ENCODE measurements at places on chromosomes 11 and 22.

GRCh38 chr11:87967459-87967858 lies 207.8 kb downstream of the RAB38 start:
- no peak for DNase-seq

DNA sequence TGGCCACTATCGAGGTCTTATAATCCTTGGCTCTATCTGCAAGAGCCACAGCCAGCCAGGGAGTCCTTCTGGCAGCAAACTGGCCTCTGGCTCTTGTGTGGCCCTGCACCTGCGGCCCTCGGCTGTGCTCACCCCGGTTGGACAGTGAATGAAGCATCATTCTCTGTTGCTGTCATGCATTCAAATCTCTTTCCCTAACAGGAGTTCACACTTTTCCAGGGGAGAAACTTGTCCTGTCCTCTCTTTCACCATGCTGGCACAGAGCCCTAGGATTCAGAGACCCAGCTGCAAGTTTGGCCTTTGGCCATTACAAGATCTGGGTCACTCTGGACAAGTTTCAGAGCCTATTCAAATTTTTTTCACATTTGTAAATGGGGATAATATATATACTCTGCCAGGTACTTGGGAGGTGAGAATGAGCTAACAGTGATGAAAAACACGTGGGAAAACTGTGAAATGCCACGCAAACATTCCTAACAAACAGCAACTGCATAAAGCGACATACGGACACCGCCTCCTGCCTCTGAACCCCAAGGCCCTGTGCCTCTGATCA lies 34.2 kb downstream of the TMEM184B start:
- no peak for DNase-seq

- no peak for DNase-seq
Measured at GRCh38 chr11:121207485-121208115, 85.0 kb upstream of the SC5D start.

DNA sequence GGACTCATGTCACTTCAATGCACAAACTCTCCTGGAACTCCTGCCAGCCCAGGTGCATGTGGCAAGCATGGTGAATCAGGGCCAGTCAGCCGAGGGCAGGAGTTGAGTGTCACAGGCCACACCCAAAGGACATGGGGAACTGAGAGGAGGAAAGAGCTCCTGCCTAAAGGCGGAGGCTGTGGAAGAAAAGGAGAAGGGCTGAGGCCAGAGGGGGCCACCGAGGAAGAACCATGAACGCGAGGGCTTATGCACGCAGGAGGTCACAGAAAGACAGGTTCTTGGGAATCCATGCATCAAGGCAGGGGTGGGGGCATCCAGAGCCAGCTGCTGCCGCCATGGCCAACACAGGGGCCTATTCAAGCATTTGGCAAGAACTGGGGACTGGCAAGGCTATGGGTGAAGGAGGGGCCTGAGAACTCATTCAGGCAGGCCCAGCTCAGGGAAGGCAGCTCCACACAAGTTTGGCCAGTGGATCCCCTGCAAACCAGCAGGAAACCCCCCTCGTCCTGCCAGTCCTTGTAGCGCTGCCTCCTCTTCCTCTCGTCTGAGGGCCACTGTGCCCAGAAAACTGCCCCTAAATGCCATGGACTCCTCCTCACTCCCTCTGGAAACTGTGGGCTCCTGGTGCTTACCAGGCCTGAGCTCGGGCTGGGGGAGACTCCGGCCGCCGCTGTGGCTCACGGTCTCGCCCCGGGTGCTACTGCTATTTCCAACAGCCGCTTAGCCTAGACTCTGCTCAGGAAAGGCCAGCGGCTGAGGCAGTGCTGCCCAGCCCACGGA lies 15.4 kb downstream of the PPM1F start:
- DNase-seq: no peak

Measured in D721Med (cell line).